Activated naive CD4-positive, alpha-beta T cell treated with anti-CD3 and anti-CD28 coated beads for 36 hours (primary cell): ENCODE measurements at places on chromosomes 3 and 15. TPM values are rescaled to one million over a fixed set of nuclear protein-coding genes. Genes with fewer than 3 reads are reported as not detected.

SKOR1 gene
- total RNA-seq = 0.15 TPM

FAM174B gene
- 5.6 TPM for total RNA-seq

GOLGA6D gene
- not detected for total RNA-seq

ZNF660 gene
- 0.48 TPM for total RNA-seq

ADAMTSL3 gene
- not detected for total RNA-seq

P3H2 gene
- total RNA-seq = not detected

CDHR4 gene
- total RNA-seq = not detected

CKMT1A gene
- 0.35 TPM for total RNA-seq

CCR9 gene
- not detected for total RNA-seq

ZSCAN29 gene
- 13.9 TPM for total RNA-seq

FEZF2 gene
- total RNA-seq = not detected

- no peak for DNase-seq
Observed at GRCh38 chr15:85825719-85826118, 31.0 kb upstream of the KLHL25 start.

GRCh38 chr15:52960283-52960682 lies 170.1 kb upstream of the ONECUT1 start:
- no peak for DNase-seq

DNA sequence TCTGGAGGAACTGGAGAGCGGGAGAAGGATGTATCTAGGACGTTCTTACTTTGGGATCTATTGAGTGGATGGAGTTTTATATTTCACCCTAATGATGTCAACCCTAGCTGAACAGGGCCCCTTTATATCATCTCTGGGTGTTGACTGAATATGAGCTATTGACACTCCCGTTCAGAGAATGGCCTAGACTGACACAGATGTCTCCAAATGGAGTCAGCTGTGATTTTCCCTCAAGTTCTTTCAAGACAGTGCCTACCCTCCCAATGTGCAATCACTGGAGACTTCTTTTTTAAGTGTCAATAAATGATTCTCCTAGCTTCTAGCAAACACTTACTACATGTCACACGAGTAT lies 63.8 kb downstream of the FRMD4B start:
- no peak for DNase-seq

DNA sequence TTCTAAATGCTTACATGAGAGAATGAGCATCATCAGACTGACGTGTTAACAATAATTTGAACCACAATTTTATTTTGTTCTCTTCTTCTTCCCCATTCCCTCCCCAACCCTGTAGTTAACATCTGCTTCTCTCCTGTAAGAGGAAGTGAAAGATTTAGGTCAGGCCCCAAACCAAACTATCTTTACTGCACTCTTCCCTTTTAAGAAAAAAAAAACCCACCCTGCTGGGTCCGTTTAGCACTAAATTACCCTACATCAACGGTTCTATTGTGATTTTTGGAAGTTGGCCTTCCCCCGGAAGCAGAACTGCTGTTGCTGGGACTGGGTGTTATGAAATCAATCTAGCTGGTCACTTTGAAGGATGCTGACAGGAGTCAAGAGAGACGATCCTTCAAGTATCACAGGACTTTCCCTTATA lies 49.4 kb downstream of the NFKBIZ start:
- no peak for DNase-seq

DNA sequence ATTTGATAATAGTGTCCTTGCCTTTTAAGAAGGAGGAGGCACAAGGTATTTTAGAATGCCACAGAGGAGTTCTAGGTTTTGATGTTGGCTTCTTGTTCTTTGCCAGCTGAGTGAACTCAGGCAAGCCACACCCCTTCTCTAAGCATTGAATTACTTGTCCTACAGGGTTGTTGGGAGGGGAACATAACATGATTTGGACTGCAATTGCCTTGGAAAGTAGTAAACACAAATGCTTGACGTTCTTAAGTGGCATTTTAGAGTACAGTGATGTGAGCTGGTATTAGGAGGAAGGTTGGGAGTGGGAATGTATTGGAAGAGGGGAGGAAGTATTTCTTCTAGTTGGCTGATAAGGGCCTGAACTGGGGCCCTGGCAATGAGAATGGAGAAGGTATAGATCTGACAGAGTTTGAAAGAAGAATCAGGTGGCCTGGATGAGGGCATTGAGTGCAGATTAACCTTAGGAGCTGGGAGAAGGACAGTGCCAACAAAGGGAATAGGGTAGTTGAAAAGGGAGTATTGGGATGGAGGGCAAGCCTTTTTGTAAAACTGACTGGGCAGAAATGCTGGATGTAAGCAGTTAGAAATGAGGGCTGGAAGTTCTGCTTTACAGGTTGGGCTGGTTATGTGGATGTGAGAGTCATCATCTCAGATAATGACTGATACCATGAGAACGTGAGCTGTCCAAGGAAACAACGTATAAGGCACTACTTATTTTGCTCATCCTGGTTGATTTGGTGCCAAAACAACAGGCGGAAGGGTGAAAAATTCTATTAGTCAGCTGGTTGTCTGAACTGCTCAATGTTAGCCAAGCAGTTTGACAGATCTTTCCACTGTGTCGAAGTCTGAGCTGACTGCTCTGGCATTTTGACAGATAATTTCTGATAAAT lies 16.7 kb downstream of the KAT2B start:
- DNase-seq = peak; percentile 61

DNA sequence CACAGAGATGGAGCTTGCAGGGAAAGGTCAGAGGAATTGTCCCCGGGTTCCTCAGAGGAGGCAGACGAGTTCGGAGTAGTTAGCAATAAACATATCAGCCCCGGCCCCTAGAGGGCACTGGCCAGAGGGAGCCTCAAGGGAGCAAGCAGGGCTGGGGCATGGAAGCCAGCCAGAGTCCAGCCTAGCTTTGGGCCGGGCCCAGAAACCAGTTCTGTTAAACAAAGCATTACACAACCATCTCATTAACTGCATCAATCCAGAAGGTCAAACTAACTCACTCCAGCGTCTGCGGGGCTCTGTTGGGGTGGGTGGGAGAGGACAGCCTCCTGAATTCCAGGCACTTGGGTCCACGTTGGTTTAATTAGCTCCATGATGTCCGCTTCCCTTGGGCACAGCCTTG lies 41.0 kb upstream of the IREB2 start:
- no peak for DNase-seq

DNA sequence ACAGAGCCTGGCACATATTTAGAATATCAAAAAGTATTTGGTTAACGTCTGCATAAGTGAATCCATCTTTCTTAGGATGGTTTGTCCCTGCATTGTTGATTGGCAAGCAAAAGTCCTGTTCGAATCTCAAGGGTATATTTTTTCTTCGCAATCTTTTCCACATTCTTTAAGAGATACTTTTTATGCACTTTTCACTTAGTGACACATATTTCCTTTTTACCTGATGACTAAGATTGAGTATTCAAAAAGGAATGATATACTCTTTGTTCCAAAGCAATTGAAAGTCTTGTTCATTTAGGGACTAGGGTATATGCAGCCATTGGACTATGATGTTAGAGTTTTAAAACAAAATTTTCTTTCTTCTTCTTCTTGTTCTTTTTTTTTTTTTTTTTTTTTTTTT lies 349.9 kb downstream of the NLGN1 start:
- no peak for DNase-seq

DNA sequence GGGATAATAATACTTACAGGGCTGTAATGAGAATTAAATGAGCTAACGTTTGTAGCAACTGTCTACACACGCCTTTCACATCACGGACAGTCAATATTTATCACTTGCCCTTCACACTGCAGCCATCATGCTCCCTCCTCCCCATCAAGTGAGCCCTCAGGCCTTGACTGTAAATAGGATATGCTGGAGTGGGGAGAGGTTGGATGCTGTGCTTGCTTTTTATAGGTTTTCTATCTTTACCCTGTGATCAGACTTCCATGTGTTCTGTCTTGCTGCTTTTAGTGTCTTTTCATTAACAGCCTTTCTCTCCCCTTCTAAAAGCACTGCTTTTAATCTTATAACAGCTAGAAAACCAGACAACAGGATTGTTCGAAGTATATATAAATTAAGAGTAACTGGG lies 12.8 kb upstream of the MAGEF1 start:
- DNase-seq = no peak

DNA sequence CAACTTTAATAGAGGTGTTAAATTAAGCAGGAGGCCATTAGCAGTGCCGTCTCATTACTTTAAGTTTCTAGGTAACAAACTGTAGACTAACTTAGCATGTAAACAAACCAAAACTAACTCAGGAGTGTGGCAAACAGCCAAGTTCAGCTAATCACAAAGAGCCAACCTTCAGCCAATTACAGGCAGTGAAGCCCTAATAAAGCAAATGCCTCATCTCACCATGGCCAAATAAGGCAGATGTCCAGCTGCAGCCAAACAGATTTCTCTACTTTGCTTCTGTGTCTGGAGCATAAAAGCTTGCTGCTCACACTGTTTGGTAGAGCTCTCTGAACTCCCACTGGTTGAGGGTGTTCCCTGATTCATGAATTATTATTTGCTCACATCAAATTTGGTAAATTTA lies 835.4 kb upstream of the GBE1 start:
- DNase-seq = no peak

- DNase-seq = peak; percentile 11
Observed at GRCh38 chr3:5428607-5429516, 241.4 kb downstream of the EDEM1 start.

DNA sequence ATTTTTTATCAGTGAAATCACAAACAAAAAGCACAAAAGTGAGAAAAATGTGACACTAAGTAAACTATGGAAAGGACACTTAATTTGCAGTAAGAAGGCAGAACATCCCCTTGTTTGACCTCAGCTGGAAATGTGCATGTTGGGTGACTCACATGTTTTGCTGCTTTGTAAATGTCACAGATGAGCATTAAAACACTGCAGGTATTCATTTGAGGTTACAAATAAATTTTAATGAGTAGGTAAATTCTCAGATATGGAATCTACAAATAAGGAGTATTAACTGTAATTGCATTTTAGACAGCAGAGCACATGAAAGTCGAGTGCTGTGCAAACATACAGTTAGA lies 20.3 kb downstream of the CHMP2B start:
- no peak for DNase-seq

DNA sequence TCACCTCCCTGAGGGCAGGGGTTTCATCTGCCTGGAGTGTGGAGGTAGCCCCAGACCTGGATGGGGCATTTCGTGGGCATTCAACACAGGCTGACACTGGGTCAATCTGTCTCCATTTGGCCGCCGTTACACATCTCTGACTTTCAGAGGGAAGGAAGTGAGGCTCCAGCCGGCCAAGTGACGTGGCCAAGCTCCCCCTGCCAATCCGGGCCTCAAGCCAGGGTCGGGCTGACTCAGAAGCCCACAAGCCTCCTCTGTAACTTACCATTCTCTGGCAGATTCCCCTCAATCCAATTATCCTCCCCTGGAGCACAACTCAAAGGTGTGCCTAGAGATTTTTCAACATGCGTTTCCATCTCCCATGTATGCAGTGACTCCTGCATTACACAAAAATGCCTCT lies 227.6 kb downstream of the KLF13 start:
- DNase-seq = no peak

- DNase-seq = no peak
Observed at GRCh38 chr3:63124090-63124489, 154.0 kb upstream of the SYNPR start.

DNA sequence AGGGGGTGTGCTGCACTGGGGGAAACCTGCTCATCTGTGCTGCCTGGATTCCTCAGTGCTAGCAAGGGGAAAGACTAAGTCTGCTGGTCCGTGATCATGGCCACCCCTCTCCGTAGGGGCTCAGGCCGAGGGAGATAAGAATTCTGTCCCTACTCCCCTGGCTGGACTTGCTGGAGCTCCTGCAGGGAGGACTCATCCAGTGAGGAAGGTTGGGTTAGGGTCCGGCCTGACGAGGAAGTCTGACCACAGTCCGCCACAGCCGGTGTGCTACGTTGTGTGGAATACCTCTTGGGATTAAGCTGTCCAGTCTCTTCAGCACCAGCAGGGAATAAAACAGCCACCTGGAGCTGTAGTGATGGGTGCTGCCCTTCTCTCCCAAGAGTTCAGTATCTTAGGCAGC lies 1309.1 kb upstream of the CADM2 start:
- no peak for DNase-seq

GRCh38 chr15:38563723-38564519 lies 693 bp downstream of the RASGRP1 start:
- DNase-seq = peak; percentile 88

DNA sequence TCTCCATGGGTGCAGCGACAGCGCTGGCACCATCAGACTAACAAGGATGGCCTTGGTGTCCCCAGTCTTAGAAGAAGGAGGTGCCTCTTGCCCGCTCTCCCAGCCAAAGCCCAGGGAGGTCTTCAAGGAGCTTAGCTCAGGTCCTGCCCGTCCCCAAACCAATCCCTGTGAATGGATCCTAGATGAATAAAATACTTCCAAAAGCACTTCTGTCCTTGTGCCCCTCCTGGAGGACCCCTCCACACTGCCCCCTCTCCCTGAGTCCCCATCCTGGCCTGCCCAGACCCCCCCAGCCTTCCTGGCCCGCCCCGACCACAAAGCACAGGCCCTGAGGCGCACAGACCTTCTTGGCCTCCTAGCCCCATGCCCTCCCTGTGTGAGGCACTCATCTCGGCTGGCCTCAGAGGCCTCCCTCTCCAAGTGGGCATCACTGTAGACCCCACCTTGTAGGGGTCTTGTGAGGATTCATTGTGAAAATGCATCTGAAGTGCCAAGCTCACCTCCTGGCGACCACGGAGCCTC lies 8.4 kb downstream of the SLC28A1 start:
- DNase-seq = no peak

DNA sequence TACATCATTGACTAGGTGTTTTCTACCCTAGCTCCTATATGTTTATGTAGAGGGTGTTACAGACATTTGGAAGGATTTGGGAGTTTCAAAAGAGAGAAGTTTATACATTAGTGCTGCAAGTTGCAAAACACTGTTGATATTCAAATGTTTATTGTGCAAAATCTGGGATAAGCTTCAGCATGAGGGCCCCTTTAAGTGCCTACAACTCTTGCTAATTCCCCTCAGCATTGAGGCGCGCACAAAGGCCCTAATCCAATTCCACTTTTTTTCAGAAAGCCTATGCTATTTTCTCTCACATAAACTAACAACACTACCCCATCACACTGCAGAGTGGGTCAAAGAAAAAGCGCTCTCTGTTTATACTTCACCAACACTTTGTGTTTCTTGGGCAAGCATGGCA lies 208.0 kb downstream of the NR2F2 start:
- DNase-seq = no peak

- peak; percentile 70 for DNase-seq
Observed at GRCh38 chr3:52225452-52226228, at the start of gene TLR9. TLR9 (minus strand) TSS chr3:52225645; CDS start chr3:52225529, 116 bp downstream.

DNA sequence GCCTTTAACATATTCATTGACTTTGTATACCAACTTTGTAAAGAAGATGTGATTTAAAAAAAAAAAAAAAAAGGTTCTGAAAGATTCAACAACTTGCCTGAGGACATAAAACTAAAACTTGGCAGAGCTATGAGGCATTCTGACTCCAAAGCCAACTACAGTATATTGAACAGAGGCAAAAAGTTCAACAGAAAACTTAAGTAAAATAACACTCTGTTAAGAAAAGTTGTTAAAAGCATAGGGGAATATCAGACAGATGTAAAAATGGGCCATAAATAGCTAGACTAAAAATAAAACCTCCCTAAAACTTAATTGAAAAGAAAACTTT lies 23.4 kb downstream of the GOLIM4 start:
- no peak for DNase-seq

GRCh38 chr15:71707230-71708050 lies 102.9 kb upstream of the NR2E3 start:
- DNase-seq = no peak
